ENCODE measurements at places on chromosomes 16 and 17. TPM values are rescaled to one million over a fixed set of nuclear protein-coding genes. Genes with fewer than 3 reads are reported as not detected.

- DNase-seq: peak; percentile 3
Measured at GRCh38 chr16:81036751-81037350, 1.2 kb downstream of the ATMIN start.

GRCh38 chr17:71432378-71433315 is 688.2 kb upstream of the SOX9 start:
- no peak for DNase-seq

GRCh38 chr17:75125984-75126383 is 5.6 kb downstream of the NT5C start:
- no peak for DNase-seq

DNA sequence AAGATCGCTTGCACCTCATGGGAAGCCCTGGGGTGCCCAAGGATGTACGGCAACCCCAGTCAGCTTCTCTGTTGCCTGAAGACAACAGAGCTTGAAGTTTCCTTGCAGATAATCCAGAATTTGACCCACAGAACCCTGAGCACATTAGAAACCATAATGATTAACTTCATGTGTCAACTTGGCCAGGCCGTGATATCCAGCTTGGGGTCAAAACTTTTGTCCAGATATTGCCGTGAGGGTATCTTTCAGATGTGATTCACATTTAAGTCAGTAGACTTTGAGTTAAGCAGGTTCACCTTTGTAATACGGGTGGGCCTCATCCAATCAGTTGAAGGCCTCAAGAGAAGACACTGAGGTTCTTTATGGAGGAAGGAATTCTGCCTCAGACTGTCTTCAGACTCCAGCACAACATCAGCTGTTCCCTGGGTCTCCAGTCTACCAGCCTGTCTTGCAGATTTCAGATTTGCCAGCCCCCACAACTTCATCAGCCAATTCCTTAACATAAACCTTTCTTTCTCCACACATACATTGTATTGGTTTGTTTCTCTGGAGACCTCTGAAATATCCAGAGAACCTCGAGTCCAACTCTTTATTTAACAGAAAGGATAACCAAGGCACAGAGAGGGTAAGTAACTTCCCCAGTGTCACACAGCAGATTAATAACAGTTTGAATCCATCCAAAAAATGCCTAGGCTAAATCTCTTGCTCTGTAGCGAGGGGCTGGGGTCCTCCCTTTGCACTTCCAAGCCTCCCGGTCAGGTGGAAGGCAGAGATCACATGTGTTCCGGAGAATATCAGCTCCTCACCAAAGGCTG is 171.1 kb downstream of the SALL1 start:
- no peak for DNase-seq

- DNase-seq: no peak
Measured at GRCh38 chr16:11194913-11195312, 61.1 kb downstream of the SOCS1 start.

- no peak for DNase-seq
Measured at GRCh38 chr17:69958063-69958462, 117.0 kb upstream of the KCNJ16 start.

GRCh38 chr16:266258-267164 is 9.2 kb downstream of the RGS11 start:
- DNase-seq: no peak

DNA sequence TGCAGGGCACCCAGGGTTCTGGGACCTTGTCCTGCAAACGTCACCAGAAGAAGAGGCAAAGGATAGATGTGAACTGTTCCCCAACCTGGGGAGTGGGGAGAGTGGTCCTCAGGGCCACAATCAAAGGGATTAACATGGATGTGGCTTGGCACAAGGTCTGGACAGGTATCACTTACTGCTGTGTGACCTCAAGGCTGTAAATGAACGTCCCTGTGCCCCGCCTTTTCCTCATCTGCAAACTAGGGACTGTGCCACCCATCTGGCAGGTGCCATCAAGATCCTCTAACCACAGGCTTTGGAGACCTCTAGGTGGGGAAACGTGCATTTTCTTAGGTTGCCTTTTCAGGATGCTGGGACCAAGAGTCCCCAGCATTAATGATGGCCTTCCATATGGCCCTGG is 25.1 kb downstream of the SLC5A10 start:
- no peak for DNase-seq

GRCh38 chr16:68704232-68704867 is 32.7 kb upstream of the CDH1 start:
- DNase-seq: peak; percentile 85

GRCh38 chr16:17252701-17253100 is 218.1 kb downstream of the XYLT1 start:
- DNase-seq: no peak

DNA sequence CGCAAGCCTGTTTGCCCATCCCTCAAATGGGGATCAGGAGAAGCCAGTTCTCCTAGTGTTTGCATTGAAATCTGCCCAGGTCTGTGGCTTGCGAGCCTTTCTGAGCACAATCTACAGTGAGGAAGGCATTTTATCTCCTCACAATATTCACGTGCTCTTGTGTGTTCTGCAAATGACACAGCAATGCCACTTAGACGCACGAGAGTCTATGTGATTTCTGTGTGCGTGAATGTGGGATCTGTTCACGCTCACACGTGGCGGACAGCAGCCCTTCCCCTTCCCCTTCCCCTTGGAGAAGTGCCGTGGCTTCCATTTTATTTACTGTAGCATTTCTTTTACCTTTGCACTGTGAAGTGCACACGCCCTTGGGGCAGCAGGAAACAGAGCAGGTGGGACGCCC is 17.7 kb upstream of the CBFA2T3 start:
- DNase-seq: no peak

- DNase-seq: peak; percentile 77
Measured at GRCh38 chr17:35087731-35088355, 24.3 kb upstream of the RFFL start.

- DNase-seq: no peak
Measured at GRCh38 chr16:88957887-88958577, 19.0 kb downstream of the CBFA2T3 start.

- DNase-seq: no peak
Measured at GRCh38 chr16:85674418-85674755, 14.4 kb downstream of the GINS2 start.

- no peak for DNase-seq
Measured at GRCh38 chr16:44655-45054, 8.8 kb downstream of the POLR3K start.

GRCh38 chr16:71628810-71629209 is 2.8 kb downstream of the MARVELD3 start:
- DNase-seq: no peak

- DNase-seq: peak; percentile 77
Measured at GRCh38 chr16:27313422-27314160, at the start of gene IL4R. IL4R (plus strand) TSS chr16:27313974; CDS start chr16:27340204, 26,230 bp downstream.

DNA sequence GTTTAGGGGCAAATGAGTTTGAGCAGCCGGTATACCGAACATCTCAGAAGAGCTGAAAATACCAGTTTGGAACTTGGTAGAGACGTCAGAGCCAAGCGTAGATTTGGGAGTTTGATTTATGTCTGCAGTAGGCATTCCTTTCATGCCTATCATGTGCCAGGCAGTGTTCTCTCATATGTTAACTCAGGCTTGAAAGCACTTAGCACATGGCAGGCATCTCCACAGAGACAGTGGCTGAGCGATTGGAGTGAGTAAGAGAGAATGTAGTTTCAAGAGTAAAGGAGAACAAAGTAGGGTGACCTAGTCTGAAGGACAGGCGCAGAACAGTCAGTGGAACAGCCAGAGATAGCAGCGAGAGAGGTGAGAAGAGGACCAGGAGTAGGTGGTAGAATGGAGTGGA is 207.0 kb downstream of the FTO start:
- DNase-seq: no peak

GRCh38 chr16:832652-833336 is 32.3 kb upstream of the GNG13 start:
- no peak for DNase-seq

- no peak for DNase-seq
Measured at GRCh38 chr17:38751144-38751807, 1.3 kb upstream of the PSMB3 start.

The MT4 gene
- not detected for total RNA-seq

The ABCC6 gene
- total RNA-seq: 1.7 TPM

The EMP2 gene
- 137 TPM for total RNA-seq

The COG1 gene
- total RNA-seq: 24.8 TPM

The ATP2C2 gene
- 11.9 TPM for total RNA-seq

The GPR179 gene
- 0.57 TPM for total RNA-seq

The C16orf96 gene
- total RNA-seq: 0.13 TPM

The PRSS53 gene
- 9.2 TPM for total RNA-seq

The ACSM2B gene
- not detected for total RNA-seq

The TOX3 gene
- not detected for total RNA-seq

The SLC35G6 gene
- not detected for total RNA-seq

The SCNN1B gene
- 0.57 TPM for total RNA-seq

The ZNF594 gene
- 14.0 TPM for total RNA-seq

The EVPLL gene
- 5.7 TPM for total RNA-seq

The ORMDL3 gene
- total RNA-seq: 51.1 TPM

The IL21R gene
- total RNA-seq: 0.35 TPM

The TEKT5 gene
- total RNA-seq: 1.5 TPM
